ENCODE measurements at places on chromosomes 3 and 15.
A peak's percentile ranks its signal among the peaks of the same experiment; 100 is the strongest.

DNA sequence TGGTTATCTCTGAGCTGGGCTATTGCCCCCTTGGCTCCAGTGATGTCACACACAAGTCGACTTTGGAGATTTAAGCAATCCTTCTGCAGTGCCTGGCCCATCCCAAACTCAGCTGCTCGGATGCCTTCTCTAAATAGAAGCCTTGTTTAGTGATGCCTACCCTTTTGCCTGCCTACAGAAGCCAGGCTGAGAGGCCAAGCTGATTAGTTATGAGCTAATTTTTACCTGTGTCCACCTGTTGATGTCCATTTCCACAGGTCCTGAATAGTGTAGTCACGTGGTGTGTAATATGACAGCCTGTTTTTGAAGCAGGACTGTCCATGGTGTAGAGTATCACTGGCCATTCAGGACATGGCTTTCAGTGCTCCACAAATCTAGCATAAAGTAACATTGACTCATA lies 45.5 kb downstream of the SSUH2 start:
- no peak for DNase-seq

GRCh38 chr3:154458560-154458959 lies 28.6 kb upstream of the GPR149 start:
- no peak for DNase-seq

- no peak for DNase-seq
Measured at GRCh38 chr15:96462768-96463750, 132.6 kb downstream of the NR2F2 start.

DNA sequence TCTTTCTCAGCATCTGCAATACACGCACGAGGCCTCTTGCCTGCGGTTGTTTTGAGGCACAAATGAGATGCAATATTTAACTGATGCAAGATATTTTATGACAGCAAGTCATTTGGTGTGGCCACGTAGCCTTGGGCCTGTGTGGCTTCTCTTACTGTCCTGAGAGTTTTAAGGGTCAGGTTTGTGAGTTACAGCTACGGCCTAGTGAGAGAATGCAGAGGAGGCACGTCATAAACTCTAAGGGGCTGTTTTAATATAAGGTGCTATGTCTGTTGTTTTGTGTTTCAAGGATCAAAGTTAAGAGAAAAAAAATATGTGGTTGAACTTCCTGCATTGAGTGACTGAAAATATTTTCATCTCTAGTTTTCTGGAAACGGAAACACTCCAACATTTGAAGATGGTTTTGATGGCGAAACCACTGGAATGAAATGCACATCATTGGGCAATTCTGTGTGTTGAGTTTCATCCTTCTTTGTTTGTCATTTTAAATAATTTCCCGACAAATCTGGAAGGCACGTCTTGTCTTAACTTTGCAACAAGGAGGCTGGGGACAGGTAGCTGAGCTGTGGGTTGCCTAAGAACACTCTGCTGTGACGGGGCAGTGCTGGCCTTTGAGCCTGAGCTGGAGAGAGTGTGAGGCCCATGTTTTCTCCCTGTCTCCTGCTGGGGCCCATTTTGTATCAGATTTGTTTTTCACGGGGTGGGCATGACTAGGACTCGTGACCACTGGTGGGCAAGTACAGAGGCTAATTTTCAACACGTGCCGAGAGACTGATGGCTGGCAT lies 5.1 kb downstream of the APBA2 start:
- no peak for DNase-seq

DNA sequence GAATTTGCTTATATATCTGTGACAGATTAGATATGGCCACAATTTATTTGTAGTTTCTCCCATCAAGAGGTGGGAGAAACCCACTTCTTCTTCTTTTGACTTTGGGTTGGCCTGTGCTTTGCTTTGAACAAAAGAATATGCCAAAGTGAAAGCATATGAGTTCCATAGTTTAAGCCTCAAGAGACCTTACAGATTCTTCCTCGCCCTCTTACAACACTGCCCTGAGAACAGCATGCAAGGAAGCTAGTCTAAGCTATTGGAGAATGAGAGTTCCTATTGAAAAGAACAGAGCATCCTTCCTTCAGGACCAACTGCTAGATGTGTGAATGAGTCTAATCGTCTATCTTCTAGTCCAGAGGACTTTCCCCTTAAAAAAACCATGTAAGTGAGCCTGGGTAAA lies 394.8 kb downstream of the TUSC7 start:
- DNase-seq: no peak

DNA sequence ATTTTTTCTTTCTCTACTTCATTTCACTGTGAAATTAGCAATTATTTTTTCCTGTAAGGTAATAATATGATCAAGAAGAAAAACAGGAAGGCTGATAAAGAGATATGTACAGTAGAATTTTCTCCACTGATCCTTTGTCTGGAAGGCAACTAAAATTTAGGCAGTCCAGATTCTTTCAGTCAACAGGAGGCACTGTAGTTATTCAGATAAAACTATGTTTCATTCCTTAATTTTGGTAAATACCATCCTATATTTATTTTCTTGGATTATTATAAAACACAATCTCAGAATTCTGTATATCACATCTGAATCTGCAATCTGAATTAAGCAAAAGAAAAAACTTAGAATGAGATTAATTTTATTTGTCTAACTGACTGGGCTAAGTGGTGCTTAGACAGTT lies 343.2 kb downstream of the LSAMP start:
- DNase-seq: no peak

GRCh38 chr3:113111011-113111707 lies 100.2 kb upstream of the BOC start:
- DNase-seq: no peak

DNA sequence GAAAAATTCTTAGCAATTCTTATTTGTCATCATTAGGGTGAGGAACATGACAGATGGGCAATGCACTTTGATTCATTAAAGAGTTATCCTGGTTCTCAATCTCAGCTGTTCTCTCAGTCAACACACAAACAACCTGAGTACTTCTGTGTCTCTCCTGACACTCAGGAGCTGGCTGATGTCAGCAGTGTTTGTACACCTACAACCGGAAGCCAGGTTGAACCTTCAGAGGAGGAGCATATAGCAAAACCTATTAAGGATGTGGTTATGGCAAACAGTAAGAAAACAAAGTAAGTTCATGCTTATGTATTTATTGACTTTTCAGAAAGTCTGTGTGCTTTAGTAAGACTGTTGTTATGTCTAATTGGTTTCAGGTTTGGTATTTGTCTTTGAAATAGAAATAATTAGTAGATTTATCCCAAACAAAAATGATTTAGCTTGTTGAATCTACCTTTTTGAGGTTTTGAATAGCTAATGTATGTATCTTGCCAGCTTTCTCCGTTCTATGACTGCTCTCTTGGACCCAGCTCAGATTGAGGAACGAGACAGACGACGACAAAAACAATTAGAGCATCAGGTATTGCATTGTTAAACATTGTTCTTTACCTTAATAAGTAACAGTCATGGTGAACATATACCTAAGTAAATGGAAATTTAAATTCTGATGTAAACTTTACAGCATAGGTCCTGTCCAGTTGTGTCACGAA lies 36.6 kb downstream of the CCDC66 start:
- DNase-seq: peak; percentile 23

DNA sequence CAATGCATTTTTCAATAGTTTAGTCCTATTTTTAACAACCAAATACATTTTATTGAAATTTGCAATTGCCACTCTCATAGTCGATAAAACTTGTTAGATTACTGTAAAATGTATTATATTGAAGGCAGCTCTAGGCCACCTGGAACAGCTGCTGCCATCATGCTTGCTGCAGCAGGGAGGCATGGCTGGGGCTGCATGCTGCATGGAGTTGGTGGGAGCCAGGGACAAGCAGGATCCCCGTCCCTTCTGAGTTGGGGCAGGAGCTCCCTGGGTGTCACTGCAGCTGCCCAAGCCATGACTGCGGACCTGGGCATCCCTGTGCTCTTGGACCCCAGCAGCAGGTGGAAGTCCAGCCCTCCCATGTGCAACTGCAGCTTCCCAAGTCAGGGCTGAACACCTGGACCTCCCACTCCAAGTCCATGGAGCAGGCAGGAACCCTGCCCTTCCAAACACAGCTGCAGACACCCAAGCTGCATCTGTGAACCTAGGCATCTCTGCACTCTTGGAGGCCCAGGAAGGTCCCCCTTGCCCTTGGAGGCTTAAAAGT lies 742.0 kb downstream of the ZBBX start:
- no peak for DNase-seq

DNA sequence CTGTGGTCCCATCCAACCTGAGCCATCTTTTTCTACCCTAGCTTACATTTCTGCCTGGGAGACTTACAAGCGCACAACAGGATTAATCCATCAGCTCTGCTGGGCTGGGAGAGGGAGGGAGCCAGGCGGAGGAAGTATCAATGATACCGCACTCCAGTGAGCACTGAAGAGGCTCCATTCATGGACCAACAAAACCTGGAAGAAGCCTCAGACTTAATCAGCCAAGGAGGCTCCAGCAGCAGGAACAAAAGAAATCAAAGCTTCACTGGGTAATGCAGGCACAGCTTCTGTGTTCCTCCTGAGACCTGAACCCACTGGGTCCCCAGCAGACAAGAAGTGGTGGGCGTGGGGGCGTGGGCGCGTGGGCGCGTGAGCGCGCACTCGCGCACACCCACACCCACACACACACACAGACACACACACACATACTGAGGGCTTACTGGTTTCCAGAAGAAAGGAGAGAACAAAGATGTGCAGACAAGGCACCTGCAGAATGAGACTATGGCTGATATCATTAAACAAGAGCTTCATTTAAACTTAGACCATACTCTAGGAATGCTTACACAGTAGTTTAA lies 87.0 kb upstream of the BOC start:
- no peak for DNase-seq

DNA sequence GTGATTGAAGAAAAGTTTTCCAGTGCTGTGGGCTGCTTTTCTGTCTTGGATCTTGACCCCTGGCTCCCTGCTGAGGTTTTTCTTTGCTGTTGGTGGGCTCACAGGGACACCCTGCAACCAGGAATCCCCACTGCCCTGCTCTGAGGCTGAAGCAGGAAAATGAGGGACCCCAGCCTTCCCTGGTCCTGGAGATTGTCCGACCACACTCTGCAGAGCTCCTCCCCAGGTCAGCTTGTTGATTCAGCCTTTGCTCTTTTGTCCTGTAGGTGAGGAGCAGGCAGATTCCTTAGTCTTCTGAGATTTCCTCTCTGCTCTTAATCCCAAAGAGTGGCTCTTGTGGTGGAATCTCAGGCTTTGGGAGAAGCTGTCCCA lies 194.5 kb downstream of the RPLP1 start:
- no peak for DNase-seq

GRCh38 chr3:64848822-64849221 lies 161.0 kb upstream of the ADAMTS9 start:
- no peak for DNase-seq

DNA sequence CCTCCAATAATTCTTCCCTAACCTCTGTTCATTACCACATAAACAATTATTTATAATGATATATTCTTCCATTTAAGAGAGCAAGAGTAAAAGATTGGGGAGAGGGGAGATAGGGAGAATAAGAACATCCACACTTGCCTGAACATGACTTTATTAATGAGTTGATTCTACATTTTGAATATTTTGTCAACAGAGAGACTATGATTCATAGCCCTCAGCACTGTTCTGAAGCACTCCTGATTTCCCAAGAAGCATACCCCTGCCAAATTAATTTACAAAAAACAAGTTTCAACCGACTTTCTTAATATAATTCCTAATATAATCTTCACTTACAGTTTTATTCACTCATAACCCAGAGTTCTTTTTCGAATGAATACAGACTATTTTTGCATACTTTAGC lies 828.8 kb downstream of the ROBO2 start:
- no peak for DNase-seq

GRCh38 chr3:135490219-135490915 lies 475.2 kb upstream of the PPP2R3A start:
- no peak for DNase-seq

DNA sequence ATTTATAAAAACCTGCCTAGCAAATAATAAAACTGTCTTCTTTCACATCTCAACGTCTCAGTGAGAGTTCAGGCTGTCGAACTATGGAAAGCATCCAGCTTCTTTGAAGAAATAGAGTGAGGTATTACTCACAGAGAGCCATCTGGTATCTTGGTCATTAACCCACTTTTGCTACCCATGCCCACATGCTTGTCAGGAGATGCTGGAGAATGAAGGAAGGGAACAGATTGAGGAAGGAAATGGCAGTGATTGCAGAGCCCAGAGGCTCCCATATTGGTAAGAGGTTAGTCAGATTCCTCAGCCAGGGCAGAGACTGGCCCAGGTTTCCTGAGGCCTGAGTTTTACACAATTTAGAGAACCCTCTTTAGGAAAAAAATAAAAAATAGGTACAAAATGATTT lies 119.1 kb downstream of the B3GALNT1 start:
- no peak for DNase-seq

GRCh38 chr15:20295238-20295811 lies 246.3 kb downstream of the GOLGA6L6 start:
- no peak for DNase-seq

- DNase-seq: no peak
Measured at GRCh38 chr3:171741377-171741776, 68.9 kb downstream of the PLD1 start.

- no peak for DNase-seq
Measured at GRCh38 chr3:61168286-61168685, 83.0 kb downstream of the FHIT start.

DNA sequence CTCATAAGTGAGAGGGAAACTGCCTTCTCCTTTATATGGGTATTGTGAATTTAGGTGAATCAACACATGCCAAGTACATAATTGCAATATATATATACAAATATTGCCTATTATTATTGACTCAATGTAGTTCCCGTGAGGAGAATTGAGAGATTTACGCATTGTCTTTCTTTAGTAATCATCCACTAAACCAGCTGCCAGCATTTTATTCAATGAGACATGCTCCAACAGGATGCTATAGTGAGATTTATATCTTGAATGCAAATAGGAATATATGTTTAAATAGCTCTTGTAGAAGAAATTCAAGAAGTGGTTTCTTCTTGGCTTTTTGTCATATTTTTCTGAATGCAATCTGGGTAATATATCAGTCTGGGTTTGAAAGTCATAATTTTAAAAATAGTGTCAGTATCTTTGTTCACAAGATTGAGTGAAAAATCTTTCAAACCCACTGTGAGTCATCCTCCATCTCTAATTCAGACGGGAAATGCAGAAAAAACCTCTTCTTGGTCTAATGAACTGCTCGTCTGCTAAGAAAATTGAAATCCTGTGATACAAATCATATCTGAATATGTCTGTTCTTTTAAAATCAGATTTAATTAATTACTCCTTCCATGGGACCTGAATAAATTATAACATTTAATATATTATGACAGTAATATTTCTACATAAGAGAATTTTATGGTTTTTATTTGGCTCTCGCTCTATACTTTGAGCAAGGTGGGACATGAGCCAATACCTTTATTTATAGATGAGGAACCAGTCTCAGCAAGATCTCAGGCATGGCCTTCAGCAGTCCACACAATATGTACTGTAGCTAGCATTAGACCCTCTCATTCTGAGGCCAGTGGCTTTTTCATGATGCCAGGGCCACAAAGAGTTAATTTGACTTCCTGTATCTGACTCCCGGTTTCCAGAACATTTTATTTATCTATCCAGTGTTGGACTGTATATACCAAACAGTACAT lies 516.0 kb downstream of the GABRG3 start:
- DNase-seq: no peak

GRCh38 chr3:132268956-132269355 lies 48.3 kb upstream of the ACP3 start:
- no peak for DNase-seq

GRCh38 chr3:111617406-111617805 lies 22.3 kb upstream of the ZBED2 start:
- DNase-seq: no peak

All from stimulated activated CD8-positive, alpha-beta memory T cell treated with anti-CD3 and anti-CD28 coated beads, Interleukin-15, amount 100 ng/mL, for 4 hours (primary cell).